ENCODE measurements at places on chromosomes 1 and 21.

- no peak for DNase-seq
Measured at GRCh38 chr1:153348511-153349362, at the start of gene PGLYRP4. TSS of gene PGLYRP4 (minus strand) at chr1:153348841. CDS start at chr1:153347932, 909 bp downstream.

DNA sequence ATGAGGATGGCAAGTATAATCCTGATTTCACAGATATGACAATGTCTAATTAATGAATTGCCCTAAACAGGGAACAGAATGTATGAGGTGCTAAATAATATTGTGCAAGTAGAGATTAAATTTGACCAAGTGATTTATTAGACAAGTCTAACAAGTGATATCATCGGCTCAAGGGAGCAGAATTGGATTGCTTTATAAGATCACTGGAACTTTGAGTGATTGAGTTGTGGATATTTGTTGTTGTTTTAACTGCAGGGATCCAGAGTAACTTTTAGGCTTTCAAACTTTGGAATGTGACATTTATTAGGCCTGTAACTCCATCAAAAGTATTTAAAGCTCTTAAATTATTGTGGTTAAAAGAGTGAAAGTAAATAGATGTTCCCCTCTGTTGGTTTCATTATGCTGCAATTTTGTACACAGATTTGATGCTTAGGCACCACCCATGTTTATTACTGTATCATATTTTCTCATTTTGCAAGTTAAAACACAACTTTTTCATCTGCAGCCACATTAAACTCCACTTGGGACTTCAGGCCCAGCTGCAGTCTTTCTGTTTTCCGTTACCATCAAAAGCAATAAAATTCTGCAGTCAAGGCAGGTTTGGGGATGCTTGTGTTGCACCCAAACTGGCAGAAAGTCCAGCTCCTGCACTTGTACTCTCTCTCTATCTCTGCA, 206.6 kb downstream of the HLX start:
- DNase-seq, result no peak

DNA sequence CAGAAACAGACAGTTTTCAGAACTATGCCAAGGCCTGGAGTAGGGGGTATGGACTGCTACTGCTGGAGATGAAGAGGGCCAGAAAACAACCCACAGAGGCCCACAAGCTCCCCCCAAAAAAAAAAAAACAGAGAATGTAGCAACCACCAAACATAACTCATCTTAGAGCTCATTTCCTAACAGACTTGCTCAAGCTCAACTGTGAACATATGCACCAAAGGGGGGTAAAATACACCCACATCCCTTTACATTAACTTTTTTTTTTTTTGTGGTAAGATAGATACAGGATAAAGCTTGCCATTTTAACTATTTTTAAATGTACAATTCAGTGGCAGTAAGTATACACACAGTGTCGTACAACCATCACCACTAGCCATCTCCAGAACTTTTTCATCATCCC, 36.0 kb downstream of the SEC16B start:
- DNase-seq, result peak; percentile 27

DNA sequence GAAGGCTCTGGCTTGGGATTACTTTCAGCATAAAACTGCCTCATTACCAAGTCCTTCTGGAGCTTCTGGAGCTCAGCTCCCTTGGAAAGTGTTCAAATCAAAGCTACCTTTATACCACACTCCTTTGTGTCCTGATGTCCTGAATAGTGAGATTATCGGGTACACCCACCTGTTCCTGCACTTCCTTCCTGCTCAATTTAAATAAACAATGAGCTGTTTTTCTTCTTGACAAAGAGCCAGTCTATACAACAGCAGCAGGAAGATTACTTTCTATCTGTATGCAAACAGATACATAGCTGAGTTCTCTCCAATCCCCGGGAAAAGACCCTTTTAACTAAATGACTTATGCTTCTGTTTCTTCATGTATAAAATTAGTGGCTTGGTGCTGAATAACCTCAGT, 258.0 kb upstream of the FMN2 start:
- DNase-seq, result no peak

DNA sequence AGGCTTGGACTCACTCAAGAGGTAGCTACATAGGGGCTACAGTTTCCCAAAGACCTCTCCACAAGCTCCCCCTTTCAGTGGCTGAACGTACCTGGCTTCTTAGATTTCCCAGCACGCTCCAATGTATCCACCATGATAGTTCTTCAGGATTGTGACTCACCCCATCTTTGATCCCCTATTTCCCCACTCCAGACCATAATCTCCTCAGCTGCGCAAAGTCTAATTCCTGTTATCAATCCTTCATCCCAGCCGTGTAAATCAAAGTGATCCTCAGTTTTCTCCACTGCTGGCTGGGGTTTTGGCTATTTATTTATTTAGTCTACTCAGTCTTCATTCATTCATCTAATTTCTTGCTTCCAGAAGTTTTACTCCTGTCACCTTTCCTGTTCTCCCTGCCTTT, 13.1 kb upstream of the CTPS1 start:
- DNase-seq, result no peak

- DNase-seq, result no peak
Measured at GRCh38 chr1:178593515-178593914, 80.6 kb downstream of the TEX35 start.

DNA sequence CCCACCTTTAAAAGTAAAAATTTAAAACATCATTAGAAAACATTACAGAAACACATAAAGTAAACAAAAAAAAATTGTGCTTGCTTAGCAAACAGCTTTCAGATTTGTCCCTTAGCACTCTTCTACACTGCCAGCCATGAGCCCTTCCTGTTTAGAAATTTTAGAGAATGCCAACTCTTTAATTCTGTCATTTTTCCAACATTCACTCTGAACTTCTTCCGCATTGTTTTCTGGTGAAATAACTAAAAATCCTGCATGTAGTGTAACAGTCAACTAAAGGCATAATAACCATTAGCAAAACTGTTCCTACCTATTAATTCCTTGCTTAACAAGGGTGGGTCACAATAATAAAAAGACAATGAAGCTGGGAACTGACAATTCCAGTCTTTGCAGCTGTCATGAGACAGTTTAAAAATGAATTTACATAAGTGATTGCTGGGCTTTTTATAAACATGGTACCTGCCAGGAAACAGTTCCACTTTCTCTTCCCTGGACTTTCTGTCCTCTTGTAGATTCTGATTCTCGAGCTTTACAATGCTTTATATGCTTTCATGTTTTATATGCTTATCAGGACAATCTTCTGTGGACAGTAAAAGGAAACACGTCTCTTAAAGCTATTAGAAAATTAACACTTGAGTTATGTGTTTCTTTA, 19.0 kb downstream of the GNG12 start:
- DNase-seq, result peak; percentile 27

DNA sequence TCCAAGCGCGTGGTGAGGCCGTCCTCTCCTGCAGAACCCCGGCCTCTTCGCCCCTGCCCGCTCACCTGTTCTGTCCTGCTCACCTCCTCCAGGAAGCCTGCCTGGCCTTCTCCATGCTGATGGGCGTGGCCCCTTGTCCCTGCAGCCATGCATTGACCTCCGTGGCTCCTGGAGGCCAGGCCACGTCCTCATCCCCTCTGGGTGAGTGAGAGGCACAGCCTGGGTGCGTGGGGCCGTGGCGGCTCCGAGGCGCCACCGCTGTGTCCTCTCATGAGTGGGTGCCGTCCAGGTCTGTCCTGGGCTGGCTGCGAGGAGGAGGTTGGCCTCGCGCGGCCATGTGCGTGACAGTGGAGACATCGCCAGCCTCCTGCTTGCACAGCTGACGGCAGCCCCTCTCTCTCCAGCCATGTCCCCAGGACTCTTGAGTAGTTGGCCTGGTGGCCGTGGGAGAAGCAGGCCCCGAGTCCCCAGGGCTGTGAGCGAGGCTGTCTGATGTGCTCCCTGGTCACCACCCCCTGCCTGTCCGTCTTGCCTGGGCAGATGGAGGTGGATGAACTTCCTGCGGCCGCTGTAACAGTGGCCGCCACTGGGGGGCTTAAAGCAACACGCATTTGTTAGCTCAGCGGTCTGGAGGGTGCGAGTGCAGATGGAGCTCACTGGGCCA, 58.1 kb downstream of the PRKCZ start:
- no peak for DNase-seq

DNA sequence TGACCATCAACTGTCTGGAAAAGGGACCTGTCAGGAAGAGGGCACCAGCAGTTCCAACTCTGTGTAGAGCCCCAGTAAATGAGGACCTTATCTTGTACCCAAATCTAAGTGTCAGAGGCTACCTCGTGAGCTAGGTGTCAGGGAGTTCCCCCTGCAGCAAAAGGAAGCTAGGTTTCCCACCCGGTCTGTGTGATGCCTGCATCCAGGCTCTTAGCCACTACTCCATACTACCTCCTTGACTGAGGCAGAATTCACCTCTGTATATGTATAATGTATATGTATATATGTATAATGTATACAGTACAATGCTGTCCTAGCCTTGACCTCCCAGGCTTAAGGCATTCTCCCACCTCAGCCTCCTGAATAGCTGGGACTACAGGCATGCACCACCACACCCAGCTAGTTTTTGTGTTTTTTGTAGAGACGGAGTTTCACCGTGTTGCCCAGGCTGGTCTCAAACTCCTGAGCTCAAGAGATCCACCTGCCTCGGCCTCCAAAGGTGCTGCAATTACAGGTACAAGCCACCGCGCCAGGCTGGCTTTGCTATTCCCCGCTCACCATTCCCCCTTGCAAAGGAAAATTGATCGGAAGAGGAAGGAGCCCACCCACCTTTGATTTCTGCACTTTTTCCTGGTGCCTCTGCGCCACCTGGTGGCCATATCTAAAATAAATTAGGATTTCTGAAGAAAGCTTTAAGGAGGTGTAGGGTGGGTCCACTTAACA, 15.7 kb upstream of the LUZP1 start:
- no peak for DNase-seq

DNA sequence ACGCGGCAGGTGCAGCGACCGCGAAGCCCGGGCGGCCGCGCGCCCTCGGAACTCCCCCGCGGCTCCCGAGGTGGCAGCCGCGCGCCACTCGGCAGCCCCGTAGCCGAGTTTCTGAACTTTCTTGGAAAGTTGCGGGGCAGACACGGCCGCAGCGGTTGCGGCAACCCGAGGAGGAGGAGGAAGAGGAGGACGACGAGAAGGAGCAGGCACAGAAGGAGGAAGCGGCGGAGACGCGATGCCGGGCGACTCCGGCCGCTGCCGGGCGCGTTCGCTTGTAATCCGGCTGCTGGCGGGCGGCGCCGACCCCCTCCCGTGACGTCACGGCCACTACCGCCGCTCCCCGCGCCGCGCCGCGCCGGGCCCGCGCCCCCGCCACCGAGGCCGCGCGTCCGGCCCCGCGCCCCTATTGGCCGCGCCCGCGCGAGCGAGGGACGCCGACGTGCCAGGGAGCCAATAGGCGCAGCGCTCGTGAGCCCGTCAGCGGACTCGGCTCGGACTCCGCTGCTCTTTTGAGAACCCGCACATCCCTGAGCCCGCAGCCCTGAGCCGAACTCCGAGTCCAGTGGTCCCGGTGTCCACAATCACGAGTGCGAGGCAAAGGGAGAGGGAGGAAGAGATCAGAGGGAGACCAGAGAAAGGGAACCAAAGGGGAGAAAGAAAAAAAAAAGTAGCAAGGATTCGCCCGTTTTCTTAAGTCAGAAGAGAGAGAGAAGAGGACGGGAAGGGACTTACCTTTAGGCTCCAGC, 736 bp upstream of the BARHL2 start:
- no peak for DNase-seq

GRCh38 chr1:226381226-226381998, 26.5 kb downstream of the PARP1 start:
- no peak for DNase-seq

DNA sequence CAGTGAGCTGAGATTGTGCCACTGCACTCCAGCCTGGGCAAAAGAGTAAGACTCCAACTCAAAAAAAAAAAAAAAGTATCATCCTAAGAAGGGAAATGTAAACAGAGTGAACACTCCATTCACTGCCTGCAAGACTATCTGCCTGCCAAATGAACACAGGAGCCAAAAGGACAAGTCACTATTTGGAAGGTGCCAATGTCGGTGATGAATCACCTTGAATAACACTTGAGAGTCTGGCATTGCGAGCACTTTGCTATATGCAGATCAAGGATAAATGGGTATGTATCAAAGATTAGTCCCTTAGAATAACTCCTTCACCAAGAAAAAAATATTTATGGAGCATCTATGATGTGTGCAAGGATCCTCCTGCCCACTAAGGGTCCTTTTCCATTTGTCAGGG, 6.6 kb downstream of the UBR4 start:
- peak; percentile 71 for DNase-seq

DNA sequence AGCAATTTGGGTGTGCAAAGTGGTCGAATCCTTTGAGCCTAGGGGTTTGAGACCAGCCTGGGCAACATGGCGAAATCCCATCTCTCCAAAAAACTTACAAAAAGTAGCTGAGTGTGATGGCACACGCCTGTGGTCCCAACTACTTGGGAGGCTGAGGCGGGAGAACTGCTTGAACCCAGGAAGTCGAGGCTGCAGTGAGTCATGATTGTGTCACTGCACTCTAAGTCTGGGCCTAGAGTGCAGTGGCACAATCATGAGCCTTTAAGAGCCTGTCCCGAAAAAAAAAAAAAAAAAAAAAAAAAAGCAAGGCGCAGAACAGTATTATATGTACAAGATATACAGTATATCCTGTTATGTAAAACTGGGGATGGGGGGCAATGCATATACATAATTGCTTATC, 25.1 kb upstream of the HTR1D start:
- DNase-seq, result peak; percentile 26

DNA sequence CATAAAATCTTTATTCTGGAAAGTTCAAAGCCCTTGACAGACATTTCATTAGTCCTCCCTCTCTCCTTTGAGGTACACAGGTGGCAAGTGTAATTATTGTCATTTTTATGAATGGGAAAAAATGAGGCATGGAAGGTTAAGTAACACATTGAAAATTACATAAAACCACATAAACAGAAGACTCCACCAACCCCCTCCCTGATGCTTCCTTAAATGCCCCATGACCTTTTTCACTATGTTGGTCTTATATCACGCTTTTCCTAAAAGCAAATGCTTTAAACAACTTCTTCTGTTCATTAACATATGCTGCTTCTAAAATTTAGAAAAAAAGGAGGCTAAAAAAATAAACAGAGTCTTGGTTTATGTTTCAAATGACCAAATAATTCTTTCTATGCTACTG, 648.4 kb downstream of the PTPRC start:
- no peak for DNase-seq

- no peak for DNase-seq
Measured at GRCh38 chr1:7973086-7973485, 11.6 kb downstream of the PARK7 start.

GRCh38 chr1:45925728-45926287, 122.4 kb downstream of the MAST2 start:
- no peak for DNase-seq

DNA sequence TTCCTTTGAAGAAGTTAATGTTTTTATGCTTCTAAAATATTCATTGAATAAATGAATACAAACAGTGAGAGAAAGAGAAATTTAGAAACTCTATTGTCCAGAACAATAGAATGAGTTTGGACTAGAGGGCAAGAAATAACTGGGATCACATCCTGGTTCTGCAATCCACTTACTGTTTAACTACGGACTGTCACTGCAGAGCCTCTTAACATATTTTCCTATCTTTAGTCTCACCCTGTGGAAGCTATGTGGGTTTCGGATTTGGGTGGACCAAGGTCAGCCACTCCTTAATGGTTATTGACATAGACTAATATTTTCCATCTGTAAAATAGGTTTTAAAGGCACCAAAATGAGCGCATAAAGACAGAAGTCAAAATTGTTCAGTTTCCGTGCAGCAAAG, 116.6 kb downstream of the UBE2U start:
- no peak for DNase-seq

- DNase-seq, result no peak
Measured at GRCh38 chr1:11501491-11501897, 22.5 kb downstream of the DISP3 start.

GRCh38 chr21:29311802-29312201, 13.1 kb downstream of the BACH1 start:
- DNase-seq, result no peak

GRCh38 chr21:36096398-36097290, 26.8 kb downstream of the CBR1 start:
- no peak for DNase-seq
